ENCODE measurements at places on chromosomes 4 and X. TPM values are rescaled to one million over a fixed set of nuclear protein-coding genes. Genes with fewer than 3 reads are reported as not detected.

Gene PPP2R2C
- not detected for total RNA-seq

DNA sequence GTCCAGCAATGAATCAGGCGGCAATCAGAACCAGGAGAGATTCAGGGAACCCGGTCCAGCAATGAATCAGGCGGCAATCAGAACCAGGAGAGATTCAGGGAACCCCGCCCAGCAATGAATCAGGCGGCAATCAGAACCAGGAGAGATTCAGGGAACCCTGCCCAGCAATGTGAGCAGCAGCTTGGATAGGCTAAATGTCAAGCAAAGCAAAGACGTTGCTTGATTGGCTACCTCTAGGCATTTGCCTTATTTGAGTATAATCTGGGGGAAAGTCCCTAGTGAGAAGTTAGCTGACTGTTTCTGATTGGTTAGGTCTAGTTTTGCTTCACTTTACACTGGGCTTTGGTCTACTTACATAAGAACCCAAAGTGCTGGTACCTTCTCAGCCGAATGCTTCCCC lies 1212.2 kb upstream of the TENM3 start:
- DNase-seq = no peak

Gene TACC3
- 15.3 TPM for total RNA-seq

Gene ADH1B
- total RNA-seq = 0.08 TPM

DNA sequence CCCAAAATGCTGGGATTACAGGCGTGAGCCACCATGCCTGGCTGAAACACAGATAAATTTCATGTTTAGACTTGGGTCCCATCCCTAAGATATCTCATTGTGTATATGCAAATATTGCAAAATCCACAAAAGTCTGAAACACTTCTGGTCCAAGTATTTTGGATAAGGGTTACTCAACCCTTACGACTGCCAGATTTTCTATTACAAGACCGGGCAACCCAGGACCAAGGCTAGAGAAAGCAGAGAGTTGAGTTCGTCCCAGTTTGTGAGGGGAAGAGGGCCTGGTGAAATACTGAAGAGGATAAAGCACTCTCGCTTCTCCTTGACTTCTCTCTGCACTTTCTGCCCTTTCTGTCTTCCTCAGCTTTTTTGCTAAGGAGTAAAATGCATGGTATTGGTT lies 34.5 kb downstream of the ZFX start:
- DNase-seq = no peak

GRCh38 chr4:139951021-139951420 lies 203.0 kb downstream of the MAML3 start:
- no peak for DNase-seq

Gene RGN
- total RNA-seq = 4.4 TPM

DNA sequence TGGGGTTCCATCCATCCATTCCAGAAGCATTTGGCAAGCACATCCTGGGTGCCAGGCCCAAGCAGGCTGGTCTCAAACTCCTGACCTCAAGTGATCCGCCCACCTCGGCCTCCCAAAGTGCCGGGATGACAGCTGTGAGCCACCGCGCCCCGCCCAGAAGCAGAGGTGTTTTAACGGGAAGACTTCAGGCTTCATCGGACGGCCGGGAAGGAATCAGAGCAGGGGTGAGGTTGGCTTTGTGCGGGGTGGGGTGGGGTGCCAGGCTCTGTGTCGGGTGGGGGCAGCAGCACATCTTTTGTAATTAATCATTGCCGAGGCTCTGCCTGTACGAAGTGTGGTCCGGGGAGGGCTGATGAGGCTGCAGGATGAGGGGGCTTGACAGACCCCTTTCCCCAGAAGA lies 5.1 kb upstream of the SLC25A6 start:
- no peak for DNase-seq

DNA sequence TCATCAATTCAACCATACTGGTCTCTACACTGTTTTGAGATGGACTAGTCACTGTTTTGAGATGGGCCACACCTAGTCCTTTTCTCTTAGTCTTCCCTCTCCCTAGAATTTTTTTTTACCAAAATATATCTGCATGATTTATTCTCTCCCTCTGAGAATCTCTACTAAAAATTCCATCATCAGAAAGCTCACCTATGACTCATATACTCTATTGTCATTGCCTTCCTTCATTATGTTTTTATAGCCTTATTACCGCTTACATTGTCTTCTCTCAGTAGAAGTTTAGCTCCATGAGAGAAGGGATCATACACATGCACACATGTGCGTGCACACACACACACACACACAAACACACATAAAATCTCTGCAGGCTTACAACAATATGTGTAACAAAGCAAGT lies 303.6 kb downstream of the PCDH10 start:
- DNase-seq = no peak

All from kidney epithelial cell (primary cell).